ENCODE measurements at places on chromosomes 13 and 19.

DNA sequence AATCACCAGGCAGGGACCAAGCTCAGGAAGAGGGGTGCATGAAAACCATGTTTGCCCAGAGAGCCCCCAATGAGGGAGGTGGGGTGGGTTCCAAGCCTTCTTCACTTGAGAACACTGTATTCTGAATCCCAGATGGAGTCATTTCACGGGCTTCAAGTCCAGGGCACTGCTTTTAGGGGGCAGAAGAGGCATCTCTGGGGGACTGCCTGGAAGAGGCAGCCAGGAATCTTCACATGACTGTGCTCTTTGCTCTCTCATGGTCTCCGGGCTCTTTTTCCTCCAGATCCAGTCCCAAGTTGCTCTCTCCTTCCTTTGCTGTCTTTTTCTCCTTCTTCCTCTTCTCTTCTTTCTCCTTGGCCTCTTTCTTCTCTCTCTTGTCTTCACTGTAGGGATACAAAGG is 5.7 kb downstream of the SMIM24 start:
- DNase-seq, result no peak

- DNase-seq, result no peak
These were observed 41.8 kb upstream of the NBEA start for GRCh38 chr13:34900288-34900739.

DNA sequence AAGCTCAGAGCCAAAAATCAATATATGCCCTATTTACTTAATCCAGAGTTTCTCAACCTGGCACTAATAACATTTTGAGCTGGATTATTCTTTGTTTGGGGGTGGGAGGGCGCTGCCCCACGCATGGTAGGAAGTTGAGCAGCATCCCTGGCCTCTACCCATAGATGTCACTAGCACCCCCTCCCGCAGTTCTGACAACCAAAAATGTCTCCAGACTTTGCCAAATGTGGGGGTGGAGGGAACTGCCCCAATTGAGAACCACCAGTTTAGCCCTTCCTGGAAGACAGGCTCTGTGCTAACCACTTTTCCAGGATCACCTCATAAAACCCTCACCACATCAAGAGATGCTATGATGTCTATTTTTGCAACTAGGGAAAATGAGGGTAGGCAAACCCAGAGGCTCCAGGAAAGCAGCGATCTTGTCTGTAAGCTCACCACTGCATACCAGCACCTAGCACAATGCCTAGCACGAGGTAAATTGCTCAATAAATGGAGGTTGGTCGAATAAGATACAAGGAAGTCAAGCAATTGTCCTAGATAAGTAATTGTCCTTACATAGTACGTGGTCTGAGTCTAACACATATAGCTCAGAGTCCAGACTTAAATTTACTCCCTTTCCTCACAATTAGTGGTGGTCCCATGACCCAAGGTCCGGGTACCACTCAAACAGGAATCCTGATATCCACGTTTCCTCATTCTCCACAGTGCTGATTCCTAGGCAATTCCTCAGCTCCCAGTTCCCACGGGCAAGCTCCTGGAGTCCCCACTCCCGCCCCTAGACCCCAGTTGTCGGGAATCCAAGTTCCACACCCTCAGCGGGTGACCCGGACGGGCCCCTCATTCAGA is 892 bp downstream of the TRIR start:
- DNase-seq, result peak; percentile 57

GRCh38 chr13:51027644-51028043 is 83.4 kb downstream of the C13orf42 start:
- no peak for DNase-seq

All from CD4-positive, alpha-beta T cell (primary cell).